ENCODE measurements at places on chromosomes 5 and 9.

DNA sequence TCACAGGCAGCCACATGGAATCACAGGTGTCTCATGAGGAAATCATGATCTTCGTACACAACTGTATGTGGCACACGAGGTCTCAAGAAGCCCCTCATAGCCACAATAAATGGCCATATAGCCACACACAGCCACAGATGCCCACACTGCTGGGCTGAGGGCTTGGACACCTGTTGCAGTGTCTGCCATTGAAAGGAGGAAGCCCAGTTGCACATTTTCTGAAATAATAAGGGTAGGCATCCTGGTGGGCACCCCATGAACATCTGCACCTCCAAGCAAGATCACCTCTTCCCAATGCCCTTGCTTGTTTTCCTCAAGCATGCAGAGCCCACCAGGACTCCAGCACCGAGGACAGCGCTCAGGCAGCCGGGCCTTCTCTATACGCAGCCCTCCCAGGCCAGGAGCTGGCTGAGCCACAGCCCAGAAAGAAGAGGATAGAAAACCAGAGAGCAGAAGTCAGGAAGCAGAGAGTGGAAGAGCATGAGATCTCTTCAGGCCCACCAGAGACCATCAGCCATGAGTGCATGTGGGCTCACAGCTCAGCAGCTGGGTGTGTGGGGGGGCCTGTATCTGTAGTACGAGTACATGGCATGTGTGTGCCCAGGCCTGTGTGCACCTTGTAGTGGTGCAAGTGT is 1.0 kb upstream of the ACSL6 start:
- DNase-seq, result peak; percentile 73

DNA sequence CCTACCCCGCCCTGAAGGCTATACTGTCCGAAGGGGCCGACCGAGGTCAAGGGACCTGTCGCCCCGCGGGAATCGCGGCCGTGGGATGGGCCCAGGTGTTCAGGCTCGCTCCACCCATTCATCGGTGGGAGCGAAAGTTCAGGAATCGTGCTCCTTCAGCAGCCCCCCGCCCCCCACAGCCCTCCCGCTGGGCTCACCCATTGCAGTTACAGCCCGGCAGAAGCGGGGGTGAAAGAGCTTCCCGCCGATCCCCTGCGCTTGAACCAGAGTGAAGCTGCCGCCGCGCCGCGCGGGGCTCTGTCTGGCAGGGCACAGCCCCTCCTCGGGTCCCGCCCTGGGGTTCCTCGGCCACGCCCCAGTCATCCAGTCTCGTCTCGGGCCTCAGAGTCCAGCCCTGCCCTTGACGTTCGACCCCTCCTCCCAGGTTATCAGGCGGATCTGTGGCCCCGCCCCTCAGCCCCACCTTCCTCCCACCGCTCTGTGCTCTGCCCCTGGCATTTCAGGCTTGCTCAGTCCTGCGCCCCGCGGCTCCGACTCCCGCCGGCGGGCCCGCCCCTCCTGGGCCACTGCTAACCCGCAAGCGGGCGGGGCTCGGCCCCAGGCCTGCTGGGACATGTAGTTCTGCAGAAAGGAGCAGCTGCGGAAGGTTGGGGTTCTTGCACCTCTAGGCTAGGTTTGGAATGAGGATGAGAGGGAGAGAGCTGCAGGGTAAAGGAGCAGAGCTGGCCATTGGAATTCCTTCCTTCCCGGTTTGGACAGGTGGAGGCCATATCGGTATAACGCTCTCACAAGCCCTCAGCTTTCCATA is at the start of gene MYORG:
TSS of gene MYORG (minus strand) at position 303 of the 808 bp plus-strand sequence. CDS start 3,955 bp downstream, outside the sequence.
- peak; percentile 82 for DNase-seq

GRCh38 chr5:91098541-91098940 is 284.6 kb downstream of the ARRDC3 start:
- peak; percentile 25 for DNase-seq

- DNase-seq, result no peak
Observed at GRCh38 chr5:131357739-131358561, 94.1 kb downstream of the CDC42SE2 start.

DNA sequence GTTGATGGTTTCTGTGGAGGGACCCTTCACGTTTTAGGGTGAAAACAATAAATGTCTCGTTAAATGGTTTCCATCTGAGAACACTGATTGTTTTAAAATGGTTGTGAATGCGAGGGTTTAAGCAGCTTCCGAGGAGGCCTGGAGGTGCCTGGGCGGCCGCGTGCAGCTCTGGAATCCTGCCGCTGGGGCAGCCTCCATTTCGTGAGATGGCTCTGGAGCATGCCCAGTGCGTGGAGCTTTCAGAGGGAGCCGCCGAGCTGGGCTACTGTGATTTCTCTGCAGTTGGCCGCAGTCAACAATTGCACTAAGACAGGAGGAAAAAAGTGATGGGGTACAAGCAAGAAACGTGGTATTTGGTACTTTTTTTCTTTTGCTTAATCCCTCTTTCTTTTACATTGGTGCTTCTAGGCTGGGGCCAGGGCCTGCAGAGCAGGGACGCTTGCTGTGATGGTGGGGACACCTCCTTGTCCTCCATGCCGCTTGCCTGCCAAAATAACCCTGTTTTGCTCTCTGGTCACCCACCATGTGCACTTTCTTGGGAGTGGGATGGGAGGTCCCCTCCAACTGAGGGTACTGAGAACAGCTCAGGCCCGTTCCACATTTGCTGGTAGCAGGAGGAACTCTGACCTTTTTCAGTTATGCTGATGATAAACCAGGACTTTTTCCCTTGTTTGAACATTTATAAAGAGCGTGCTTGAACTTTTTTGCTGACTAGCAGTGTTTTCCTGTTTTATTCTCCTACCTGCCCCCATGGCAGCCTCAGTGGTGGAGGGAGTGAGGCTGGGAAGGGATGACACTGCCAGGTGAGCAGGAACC is 47.1 kb downstream of the EHMT1 start:
- DNase-seq, result peak; percentile 60

DNA sequence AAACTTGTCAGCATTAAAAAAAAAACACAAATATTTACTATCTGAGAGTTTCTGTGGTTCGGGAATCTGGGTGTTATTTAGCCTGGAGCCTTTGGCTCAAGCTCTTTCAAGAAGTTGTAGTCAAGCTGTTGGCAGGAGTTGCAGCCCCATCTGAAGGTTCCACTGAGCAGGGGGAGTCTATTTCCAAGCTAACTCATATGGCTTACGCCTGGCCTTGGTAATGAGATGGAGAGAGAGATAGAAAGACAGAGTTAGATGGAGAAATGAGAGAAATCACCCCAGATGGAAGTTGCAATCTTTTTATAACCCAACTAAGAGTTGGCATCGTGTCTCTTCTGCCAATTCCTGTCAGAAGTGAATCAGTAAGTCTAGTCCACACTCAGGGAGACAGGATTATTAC is 1075.2 kb upstream of the SEMA6A start:
- no peak for DNase-seq

GRCh38 chr5:11510889-11511288 is 393.4 kb downstream of the CTNND2 start:
- no peak for DNase-seq

DNA sequence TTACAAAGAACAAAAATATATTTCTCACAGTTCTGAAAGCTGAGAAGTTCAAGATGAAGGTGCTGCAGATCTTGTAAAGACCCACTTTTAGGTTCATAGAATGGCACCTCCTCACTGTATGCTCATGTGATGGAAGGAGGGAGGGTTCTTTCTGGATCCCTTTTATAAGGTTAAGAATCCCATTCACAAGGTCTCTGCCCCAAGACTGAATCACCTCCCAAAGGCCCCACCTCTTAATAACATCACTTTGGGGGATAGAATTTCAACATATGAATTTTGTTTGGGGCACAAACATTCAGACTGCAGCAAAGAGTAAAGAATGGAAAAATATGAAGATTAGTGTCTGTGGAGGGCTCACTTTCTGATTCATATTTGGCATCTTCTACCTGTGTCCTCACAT is 77.1 kb upstream of the PRR16 start:
- DNase-seq, result no peak

DNA sequence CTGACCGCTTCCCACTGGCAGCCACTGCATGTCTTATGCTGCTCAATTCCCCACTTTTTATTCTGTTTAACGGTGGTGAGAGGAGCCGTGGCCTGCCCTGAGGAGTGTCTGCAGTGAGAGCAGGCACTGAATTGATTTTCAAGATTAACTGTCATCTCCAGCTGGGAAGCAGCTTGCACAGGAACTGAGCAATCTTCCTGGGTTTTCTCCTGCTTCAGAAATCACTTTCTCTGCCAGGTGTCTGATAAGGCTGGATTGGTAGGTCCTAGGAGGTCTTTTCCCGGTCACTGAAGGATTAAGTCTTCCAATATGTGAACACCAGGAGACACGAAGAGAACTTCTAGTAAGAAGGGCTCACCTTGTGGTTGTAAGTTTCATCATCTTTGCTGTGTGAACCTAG is 181.1 kb upstream of the RAD23B start:
- DNase-seq, result no peak

GRCh38 chr5:72036951-72037350 is 70.3 kb upstream of the MAP1B start:
- DNase-seq, result peak; percentile 15

DNA sequence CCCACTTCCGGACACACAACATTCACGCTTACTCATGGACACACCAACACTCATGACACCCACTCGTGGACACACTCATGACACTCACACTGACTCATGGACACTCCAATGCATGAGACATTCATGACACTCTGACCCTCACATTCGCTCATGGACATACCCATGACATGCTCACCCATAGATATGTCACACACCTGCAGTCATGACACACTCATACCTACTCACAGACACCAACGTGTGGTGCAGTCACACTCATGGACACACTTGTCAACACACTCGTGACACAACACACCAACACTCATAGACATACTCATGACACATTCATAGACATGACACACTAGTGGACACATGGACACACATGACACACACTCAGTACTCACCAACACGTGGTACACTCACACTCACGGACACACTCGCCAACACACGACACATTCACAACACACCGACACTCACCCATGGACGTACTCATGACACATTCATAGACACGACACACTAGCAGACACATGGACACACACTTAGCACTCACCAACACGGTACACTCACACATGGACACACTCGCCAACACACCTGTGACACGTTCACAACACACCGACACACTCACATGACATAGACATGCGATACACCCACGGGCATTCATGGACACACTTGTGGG is 73.4 kb downstream of the PHF2 start:
- no peak for DNase-seq

GRCh38 chr9:93181672-93182435 is 2.1 kb upstream of the WNK2 start:
- DNase-seq, result no peak

GRCh38 chr5:160240350-160240749 is 11.0 kb downstream of the FABP6 start:
- no peak for DNase-seq

DNA sequence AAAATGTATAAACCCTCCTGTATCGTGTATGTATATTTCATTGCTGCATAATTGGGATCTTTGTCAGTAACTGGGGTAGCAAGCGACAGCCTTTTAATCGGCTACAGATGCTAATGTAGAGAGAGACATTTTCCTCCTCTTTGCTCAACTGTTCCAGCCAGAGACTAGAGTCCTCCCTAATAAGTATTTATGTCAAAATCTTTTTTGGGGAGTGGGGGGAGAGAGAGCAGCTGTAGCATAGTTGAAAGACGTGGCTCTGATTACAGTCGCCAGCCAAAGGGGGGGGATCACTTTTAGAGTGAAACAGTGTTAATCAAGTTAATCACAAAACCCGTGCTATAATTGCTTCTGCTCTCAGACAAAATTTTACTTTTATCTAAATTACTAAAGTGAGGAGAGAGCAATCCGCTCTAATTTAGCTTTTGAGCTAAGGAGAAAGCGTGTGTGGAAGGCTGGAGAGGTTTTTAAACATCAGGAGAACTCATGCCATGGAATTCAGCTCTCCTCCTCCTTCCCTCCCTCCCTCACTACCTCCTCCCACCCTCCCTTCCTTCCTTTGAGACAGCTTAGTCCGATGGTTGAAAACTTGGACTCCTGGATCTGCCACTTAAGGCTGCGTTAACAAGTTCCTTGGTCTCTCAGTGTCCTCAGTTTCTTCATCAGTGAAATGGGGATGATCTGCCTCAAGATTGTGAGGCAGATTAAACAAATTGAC is 87.3 kb upstream of the ZNF618 start:
- no peak for DNase-seq

DNA sequence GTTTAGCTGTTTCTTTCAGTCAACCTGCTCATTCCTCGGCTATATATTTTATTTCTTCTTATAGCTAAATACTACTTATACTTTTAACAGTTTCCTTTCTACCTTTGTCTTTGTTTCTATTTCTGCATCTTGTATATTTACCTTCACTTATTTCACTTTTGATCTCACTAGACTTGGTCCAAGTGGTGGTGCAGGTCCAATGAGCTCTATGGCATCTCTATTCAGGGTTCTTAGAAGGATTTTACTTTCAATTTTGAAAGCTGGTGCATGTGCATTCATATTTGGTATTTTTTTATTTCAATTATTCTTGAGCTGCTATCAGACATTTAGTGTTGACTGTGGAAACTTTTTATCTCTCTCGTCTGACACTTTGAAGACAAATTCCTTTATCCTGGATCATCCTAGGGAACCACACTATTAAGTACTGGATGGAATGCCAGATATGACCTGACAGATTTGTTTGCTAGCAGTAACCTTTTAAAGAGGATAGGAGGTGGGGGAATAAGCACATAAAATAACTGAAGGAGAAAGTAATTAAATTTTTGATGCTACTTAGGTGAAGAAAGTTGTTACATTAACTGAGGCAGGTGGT is 123.1 kb upstream of the PJA2 start:
- no peak for DNase-seq

GRCh38 chr5:138757061-138757776 is 4.0 kb downstream of the CTNNA1 start:
- DNase-seq, result no peak

GRCh38 chr9:36922548-36922947 is 111.5 kb downstream of the PAX5 start:
- DNase-seq, result peak; percentile 26

DNA sequence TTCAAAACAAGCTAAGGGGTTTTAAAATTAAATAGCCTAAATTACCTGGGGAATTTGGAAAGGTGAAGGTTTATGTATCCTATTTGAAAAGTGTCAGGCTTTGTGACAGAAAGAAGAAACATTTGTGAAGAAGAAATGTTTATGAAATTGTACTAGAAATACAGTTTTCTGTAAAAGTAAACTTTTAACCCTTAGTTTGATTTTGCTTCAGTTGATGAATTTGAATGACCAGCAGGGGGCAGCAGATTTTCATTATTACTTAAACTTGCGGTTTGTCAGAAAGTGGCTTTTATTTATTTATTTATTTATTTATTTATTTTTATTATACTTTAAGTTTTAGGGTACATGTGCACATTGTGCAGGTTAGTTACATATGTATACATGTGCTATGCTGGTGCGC is 58.1 kb downstream of the NNT start:
- DNase-seq, result peak; percentile 58

GRCh38 chr5:80559244-80559643 is 10.8 kb downstream of the ANKRD34B start:
- no peak for DNase-seq

DNA sequence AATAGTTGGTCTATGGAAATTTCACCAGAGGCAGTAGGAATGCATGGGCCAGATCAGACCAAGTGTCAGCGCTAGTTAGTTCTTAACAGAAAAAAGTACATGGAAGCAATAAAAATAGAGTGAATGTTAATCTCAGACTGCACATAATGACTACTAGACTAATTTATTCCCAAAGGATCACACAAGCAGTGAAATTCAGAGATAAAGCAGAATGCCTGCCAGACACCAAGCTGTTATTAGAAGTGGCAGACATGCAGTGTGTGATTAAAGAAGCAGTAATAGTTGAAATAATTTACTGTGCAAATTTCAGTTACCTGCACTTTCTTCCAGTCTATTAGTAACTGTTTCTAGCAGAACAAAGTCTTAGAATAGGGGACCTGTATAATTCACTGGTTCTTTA is 1024.2 kb downstream of the CDH9 start:
- no peak for DNase-seq

GRCh38 chr9:99905833-99906402 is 536 bp upstream of the STX17 start:
- DNase-seq, result no peak
